Posterior cingulate gyrus (tissue), 11 donors: ENCODE measurements at places on chromosomes 12 and 14.

DNA sequence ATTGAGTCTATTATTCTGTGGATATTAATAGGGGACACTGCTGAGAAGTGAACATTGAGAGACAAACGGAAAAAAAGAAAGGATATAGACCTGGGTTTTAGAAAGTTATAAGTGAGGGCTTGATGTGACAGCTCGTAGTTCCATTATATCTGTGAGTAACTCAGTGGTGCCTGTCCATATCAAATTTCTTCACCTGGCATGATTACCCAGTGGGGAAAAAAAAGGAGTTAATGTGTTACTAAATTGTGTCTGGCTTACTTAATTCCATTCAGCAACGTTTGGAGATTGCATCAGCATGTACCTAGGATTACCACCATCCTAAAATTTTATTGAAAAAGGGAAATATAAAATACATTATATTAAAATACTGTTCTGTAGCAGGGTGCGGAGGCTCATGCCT, 1249.9 kb downstream of the SLC16A7 start:
- DNase-seq: no peak

DNA sequence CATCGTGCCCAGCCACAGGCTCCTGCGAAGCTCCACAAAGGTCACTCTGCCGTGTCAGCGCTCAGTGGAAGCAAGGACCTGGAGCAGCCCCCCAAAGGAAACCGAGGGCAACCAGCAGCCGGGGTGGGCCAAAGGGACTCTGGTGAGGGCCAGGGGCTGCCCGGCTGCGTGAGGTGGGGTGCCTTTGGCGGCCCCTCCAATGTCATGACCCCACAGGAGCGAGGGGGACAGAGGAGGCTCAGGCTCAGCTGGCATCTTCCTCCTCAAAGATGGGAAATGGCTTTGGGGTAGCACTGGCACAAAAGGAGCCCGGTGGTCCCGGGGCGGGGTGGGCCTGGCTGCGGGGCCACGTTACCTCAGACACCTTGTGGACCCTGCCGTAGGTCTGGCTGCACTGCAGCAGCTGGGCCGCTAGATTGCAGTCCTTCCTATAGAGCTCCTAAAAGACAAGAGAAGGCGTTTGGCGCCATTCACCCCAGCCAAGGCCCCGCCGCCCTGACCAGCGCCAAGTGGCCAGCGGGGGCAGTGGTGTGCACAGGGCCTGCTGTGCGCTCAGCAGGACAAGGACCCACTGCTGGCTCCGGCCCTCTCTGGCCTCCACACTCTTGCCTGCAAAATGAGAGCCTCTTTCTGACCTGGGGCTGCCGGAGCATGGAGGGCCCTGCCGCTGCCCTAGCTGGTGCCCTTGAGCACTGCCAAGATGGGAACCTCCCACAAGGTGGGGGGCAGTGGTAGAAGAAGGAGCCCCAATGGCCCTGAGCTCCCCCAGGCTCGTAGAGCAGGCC, 46.9 kb downstream of the BEGAIN start:
- peak; percentile 70 for DNase-seq

GRCh38 chr14:59687663-59688062, 111.1 kb upstream of the CCDC175 start:
- no peak for DNase-seq

- DNase-seq: no peak
Measured at GRCh38 chr12:79638490-79638889, 52.3 kb downstream of the PAWR start.

DNA sequence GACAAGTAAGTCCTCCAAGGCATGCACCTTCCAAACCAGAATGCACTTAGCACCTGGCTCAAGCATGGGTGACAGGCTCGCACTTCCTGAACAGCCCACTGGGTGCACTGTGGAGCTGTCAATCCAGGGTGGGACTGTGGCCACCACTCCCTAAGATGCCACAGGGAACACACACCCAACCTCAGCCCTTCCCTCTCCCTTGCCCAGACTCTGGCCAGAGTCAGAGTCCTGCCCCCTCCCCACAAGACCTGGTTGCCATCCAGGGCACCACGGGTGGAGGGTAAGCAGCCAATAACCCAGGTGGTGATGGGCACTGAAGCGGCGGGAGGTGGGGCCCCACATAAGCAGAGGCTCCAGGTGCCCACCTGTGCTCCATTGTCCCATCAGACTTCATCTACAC, 160.6 kb downstream of the MYRFL start:
- no peak for DNase-seq

- DNase-seq: no peak
Measured at GRCh38 chr12:49259452-49259851, 5.4 kb upstream of the TUBA1C start.

GRCh38 chr14:57928732-57929131, 62.8 kb upstream of the SLC35F4 start:
- no peak for DNase-seq

- no peak for DNase-seq
Measured at GRCh38 chr14:84520711-84521338, 1009.1 kb upstream of the FLRT2 start.

- DNase-seq: no peak
Measured at GRCh38 chr14:79074510-79074909, 904.3 kb downstream of the NRXN3 start.

DNA sequence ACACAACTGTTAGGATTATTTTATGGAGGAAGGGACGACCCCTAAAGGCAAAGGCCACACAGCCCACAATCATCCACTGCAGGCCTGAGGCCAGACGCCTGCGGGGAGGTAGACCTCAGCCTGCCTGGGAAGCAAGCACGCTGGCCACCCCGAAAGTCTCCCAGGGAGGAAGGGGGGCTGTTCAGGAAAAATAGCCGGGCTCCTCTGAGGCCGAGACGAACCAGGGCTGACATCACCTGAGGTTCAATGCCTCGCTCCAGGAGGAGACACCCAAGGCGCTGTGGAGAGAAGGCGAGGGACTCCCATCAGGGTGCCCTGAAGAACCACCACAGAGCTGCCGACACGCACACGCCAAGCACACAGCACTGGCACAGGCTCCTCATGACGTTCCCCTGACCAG, 127.4 kb downstream of the PIWIL1 start:
- no peak for DNase-seq

DNA sequence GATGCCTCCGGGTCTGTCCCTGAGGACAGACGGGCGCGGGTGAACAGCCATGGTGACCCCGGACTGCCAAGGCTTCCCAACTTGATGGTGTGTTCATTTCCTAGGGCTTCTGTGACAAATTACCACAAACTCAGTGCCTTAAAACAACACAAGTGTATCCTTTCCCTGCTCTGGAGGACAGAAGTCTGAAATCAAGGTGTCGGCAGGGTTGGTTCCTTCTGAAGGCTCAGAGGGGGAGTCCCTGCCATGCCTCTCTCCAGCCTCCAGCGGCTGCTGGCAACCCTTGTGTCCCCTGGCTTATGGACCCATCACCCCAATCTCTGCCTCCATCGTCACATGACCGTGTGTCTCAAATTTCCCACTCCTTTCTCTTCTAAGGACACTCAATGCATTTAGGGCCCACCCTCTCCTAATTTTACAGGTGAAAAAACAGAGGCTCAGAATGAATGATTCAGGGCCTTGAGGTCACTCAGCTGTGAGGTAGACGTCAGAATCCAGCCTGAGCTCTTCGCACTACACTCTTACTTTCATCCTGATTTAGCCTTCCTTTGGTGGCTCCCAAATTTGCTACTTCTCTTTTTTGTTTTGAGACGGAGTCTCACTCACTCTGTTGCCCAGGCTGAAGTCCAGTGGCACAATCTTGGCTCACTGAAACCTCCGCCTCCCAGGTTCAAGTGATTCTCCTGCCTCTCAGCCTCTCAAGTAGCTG, 45.4 kb downstream of the VCPKMT start:
- DNase-seq: no peak

DNA sequence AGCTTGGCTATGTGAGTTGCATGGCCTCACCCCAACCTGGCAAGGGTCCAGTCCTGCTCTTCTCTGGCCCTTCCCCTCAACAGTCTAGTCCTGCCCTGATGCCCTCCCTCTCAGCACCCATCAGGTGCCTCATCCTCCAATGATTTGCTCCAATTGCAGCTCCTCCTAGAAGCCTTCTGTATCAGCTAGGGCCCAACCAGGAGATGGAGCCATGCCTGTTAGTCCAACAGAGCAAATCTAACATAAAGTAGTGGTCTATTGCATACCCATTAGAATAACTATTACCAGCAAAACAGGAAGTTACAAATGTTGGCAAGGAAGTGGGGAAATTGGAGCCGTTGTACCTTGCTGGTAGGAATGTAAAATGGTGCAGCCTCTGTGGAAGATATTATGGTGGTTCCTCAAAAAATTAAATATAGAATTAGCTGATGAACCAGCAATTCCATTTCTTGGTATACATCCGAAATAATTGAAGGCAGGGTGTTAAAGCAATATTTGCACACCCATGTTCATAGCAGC, 163.5 kb downstream of the VRK1 start:
- DNase-seq: no peak

- no peak for DNase-seq
Measured at GRCh38 chr14:68661226-68662225, 131.3 kb downstream of the ZFP36L1 start.

- no peak for DNase-seq
Measured at GRCh38 chr12:107873223-107873622, 98.7 kb downstream of the ASCL4 start.

- DNase-seq: no peak
Measured at GRCh38 chr12:80838024-80838658, 99.6 kb downstream of the LIN7A start.

GRCh38 chr12:89384807-89385206, 32.5 kb upstream of the DUSP6 start:
- no peak for DNase-seq

GRCh38 chr12:55060470-55060869, 40.7 kb downstream of the NEUROD4 start:
- DNase-seq: no peak

GRCh38 chr12:15856097-15856982, 25.8 kb upstream of the STRAP start:
- peak; percentile 18 for DNase-seq

DNA sequence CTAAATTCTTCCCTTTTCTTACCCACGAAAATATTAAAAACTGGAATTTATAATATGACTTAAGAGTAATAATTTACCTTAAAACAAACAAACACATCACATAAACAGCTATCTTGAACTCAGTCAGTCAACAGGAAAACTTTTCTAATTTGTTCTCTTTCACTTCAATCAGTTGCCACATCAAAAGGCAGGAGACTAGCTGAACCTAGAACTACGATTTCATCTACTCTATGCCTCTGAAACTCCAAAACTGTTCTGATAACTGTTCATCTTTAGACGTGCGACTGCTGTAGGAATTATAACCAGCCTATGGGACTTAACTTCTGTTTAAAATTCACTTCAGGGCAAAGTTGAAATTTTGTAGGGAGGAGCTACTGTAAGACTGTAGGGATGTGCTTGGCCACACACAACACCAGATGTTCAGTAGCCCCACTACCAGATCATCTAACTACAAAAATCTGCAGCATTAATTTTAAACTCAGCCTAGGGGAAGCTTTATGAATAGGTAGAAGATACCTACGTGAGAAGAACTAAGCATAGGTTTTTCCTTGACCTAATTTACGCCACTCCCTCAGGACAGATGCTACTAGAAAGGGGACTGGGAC, 7.6 kb upstream of the RAD51AP1 start:
- DNase-seq: no peak

GRCh38 chr14:81384900-81385299, 15.2 kb downstream of the STON2 start:
- DNase-seq: no peak

GRCh38 chr14:64193821-64194220, 100.3 kb downstream of the ESR2 start:
- DNase-seq: no peak

GRCh38 chr12:2628401-2628800, 166.4 kb upstream of the FKBP4 start:
- DNase-seq: no peak

- no peak for DNase-seq
Measured at GRCh38 chr14:67436006-67436866, 24.3 kb upstream of the PLEK2 start.

DNA sequence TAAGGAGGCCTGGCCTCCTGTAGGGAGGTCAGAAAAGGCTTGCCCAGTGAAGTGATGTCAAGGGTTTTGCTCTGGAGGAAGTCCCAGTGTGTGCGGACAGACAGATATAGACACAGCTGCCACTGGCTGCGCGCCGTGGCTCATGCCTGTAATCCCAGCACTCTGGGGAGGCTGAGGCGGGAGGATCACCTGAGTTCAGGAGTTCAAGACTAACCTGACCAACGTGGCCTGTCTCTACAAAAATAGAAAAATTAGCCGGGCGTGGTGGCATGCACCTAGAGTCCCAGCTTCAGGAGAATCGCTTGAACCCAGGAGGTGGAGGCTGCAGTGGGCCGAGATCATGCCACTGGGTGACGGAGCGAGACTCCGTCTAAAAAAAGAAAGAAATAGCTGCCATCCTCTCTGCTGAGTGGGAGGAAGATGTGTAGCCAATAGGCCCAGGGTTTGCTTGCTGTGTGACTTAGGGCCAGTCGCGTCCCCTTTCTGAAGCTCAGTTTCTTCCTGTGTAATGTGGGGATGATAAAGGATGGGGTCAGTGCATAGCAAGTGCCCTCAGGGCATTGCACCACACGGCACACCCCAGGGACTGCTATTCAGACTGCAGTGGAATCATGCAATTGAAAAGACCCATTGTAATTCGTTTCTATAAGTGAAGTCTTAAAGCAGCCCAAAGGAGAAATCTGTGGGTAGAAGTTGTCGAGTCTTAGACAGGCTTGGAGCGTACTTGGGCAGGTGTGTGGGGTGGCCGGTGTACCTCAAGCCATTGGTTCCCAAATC, 18.7 kb upstream of the MLEC start:
- DNase-seq: no peak

DNA sequence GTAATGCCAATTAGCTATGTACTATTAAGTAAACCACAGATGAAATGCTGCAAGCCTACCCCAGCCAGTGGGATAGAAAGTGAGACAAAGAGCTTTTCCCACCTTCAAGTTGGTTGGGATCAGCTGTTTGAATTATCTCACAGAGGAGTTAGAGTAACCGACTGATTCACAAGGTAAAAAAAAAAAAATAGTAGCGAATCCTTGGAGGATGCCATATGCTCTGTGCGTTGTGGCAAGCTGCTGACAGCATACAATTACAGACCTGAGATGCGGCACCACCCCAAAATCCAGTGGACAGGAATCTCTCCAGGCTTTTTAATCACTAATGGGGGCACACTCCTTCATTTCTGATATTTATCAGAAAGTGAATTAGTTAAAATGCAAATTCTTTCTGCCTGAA, 157.0 kb upstream of the RMST start:
- no peak for DNase-seq

- no peak for DNase-seq
Measured at GRCh38 chr12:121949648-121950397, 31.4 kb downstream of the CFAP251 start.

DNA sequence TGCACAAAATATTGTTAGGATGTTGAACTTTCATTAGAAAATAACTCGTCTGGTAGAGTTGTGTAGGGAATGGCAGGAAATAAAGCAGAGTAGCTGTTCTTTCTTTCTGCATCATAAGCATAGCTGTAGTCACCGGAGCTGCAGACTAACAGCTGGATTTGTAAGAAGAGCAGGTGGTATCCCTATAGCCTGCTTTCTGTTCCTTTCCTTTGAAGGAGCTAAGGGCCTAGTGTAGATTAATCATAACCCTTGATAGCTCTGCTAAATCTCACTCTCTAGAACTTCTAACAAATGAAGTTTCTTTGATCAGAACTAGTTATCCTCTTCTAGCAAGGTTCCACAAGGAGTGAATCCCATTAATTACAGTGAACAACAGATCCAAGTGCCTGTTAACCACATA, 3.5 kb downstream of the LMO3 start:
- DNase-seq: no peak
